ENCODE measurements at places on chromosomes 1 and 21. TPM values are rescaled to one million over a fixed set of nuclear protein-coding genes. Genes with fewer than 3 reads are reported as not detected.
A peak's percentile ranks its signal among the peaks of the same experiment; 100 is the strongest.

Gene TXNIP
- polyA plus RNA-seq, result 115 TPM

GRCh38 chr1:33466159-33466558, 6.3 kb upstream of the ZSCAN20 start:
- DNase-seq, result peak; percentile 69

Gene HIVEP3
- polyA plus RNA-seq, result 5.4 TPM

DNA sequence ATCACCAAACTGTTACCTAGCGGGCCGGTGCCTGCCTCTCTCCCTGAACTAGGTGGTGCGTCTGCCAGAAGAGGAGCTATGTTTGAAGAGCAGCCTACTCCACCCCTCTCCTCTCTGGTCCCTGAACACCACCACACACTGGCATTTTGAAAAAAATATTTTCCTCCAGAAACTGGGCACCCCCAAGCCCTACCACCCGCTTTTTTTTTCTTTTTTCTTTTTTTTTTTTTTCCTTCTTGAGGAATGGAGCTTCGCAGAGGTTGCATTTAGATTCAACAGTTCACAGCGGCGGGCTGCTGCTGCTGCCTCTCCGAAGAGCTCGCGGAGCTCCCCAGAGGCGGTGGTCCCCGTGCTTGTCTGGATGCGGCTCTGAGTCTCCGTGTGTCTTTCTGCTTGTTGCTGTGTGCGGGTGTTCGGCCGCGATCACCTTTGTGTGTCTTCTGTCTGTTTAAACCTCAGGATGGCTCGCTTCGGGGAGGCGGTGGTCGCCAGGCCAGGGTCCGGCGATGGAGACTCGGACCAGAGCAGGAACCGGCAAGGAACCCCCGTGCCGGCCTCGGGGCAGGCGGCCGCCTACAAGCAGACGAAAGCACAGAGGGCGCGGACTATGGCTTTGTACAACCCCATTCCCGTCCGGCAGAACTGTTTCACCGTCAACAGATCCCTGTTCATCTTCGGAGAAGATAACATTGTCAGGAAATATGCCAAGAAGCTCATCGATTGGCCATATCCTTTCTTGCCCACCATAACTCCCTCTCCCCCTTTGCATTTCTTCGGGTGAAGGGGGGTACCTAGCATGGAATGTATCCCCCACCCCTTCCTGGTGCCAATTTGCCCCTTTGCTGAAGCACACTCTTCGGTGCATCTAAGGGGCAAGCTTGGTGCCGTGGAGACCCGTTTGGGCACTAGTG, at the start of gene CACNA1E:
CACNA1E (plus strand) TSS at position 233 of the 911 bp plus-strand sequence; CDS start at position 461, 228 bp downstream.
- peak; percentile 35 for DNase-seq

DNA sequence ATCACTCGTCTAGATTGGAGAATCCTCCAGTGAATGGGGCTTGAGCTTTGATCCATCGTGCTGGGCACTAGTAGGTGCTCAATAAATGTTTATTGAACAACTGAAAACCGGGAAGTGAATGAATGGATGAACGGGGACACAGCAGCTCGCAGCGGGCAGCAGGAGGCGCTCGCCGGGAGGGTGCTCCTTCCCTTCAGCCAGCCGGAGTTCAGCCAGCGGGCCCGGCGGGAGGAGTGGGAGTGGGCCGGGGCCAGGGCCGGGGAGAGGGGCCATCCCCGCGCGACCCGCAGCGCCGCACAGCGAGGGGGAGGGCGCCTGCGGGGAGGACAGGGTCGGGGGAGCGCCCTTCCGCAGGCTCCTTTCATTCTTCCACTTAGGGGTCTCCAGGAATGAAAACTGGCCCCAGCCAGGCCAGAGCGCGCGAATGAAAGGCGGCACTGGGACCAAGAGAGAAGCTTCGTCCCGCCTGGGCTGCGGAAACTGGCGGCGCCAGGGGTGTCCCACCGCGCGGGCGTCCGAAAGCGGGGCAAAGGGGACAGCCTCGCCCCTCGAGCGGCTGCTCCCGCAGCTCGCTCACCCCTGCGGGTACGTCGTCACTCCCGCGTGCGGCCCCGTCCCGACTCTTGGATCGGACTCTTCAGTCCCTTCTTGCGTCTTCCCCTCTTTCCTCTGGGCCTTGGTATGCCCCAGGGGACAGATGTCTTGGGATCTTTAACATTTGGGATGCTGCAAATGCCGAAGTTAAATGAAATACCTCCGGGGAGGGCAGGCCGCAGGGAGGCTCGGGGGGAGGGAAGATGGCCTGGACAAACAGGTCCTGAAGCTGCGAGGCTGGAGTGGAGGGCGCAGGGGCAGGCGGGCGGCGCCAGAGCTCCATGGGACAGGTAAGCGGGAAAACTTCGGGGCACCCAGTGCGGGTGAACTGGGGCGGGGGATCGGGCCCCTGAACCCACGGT, 3.6 kb upstream of the INAVA start:
- DNase-seq, result peak; percentile 76

DNA sequence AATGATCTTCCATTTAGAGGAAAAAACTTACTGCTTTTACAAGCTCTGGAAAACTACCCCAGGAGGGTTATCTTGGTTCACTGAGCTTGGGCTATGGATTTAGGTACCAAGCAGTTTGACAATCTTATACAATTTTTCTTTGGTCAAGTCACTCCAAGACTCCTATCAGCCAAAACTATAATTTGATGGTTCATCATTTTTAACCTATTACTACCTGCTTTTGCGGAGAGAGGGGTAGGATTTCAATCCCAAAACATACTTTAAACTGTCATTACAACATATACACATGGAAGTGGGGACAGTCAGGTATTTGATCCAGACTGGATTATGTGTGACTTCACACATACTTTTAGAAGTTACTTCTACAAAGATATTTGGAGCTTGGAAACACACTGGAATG, 71.8 kb downstream of the RUNX1 start:
- no peak for DNase-seq

DNA sequence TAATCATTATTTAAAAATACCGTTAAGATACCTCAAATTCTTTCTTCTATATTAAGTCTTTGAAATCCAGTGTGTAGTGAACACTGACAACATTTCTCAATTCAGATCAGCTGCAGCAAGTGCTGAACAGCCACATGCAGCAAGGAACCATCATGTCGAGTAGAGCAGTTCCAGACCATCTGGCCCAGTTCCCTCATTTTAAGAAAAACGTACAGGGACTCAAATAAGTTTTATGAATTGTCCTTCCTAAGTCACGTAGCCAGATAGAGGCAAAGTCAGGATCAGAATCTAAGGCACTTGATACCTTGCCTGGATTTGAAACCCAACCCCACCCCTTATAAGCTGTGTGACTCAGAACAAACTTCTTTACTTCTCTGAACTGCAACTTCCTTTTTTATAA, 132.4 kb downstream of the PROX1 start:
- no peak for DNase-seq

Gene S100A9
- 20.7 TPM for polyA plus RNA-seq

- no peak for DNase-seq
Measured at GRCh38 chr1:193342811-193343210, 156.4 kb upstream of the B3GALT2 start.

Gene GJA5
- 2.2 TPM for polyA plus RNA-seq

DNA sequence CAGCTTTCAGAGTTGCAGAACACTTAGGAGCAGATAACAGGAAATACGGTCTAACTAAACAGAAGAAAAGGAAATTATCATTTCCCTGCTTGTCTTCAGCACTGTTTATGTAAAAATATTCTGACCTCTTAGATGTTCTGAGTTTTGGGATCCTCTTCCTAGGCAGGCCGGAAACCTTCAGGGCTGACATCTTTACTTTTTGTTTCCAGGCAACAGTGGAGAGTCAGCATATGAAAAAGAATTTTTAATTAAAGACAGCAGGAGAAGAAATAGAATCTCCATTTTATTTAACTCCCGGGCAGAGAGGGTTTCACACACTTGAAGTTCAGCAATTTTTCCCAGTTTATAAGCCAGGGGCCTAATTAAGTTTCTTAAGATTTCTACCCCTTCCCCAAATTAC, 5.1 kb upstream of the RIPPLY3 start:
- peak; percentile 60 for DNase-seq

All from brain (organoid and tissue), 16 donors.